ENCODE measurements at places on chromosomes 2 and 18. TPM values are rescaled to one million over a fixed set of nuclear protein-coding genes. Genes with fewer than 3 reads are reported as not detected.

GALR1 gene
- total RNA-seq = not detected

FECH gene
- total RNA-seq = 27.9 TPM

CCDC141 gene
- 22.5 TPM for total RNA-seq

GKN1 gene
- total RNA-seq = not detected

MC5R gene
- total RNA-seq = not detected

- DNase-seq = no peak
- no peaks in the 10 kb centered on the region for H3K36me3 ChIP-seq
- H3K4me3 ChIP-seq = no peak overlapping the region
- peaks cover 3% of the 10 kb centered on the region for H3K4me1 ChIP-seq
These were observed 68.6 kb downstream of the ZBTB7C start for GRCh38 chr18:48340560-48340959.

DNA sequence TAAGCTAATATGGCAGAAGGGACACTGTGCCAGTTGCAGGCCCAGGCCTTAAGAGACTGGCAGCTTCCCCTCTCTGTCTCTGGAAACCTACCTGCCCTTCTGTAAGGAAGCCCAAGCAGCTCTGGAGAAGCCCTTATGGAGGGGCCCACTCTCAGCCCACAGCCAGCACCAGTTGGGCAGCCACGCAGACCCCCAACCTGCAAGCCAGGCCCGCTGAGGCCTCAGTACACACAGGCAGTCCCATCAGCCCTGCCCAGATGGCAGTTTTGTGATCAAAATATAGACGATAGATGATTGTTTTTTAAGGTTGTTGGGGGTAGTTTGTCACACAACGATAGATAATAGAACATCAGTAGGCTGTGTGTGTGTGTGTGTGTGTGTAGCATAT lies 36.8 kb upstream of the ALPP start:
- H3K27ac ChIP-seq = no peak overlapping the region
- no peaks in the 10 kb centered on the region for H3K27me3 ChIP-seq
- no peaks in the 10 kb centered on the region for H3K4me1 ChIP-seq
- DNase-seq = no peak
- no peak overlapping the region for H3K4me3 ChIP-seq

GRCh38 chr2:120820263-120820952 lies 84.7 kb downstream of the GLI2 start:
- peaks cover 20% of the 10 kb centered on the region for H3K27me3 ChIP-seq
- H3K27ac ChIP-seq = no peak overlapping the region
- DNase-seq = no peak
- H3K36me3 ChIP-seq = no peaks in the 10 kb centered on the region

DNA sequence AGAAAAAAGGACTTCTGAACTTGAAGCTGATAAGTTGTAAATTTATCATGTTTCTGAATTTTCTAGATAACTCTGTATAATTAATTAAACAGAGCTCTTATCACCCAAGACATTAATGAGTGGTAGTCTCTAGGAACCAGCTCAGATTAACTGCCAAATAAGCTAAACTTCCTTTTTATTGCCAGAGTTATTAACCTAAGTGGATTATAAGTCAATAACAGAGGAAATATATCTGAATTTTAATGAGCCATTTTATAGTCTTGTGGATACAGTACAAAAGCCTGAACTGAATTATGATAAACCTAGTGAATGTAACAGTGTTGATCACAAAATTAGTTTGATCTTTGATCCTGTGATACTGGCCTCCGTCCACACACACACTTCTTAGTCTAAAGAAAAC lies 111.5 kb downstream of the COMMD1 start:
- no peaks in the 10 kb centered on the region for H3K36me3 ChIP-seq
- no peak overlapping the region for H3K27ac ChIP-seq
- no peaks in the 10 kb centered on the region for H3K27me3 ChIP-seq
- DNase-seq = no peak
- no peak overlapping the region for H3K4me3 ChIP-seq
- H3K4me1 ChIP-seq = no peaks in the 10 kb centered on the region

- no peak overlapping the region for H3K27ac ChIP-seq
- no peak overlapping the region for H3K4me3 ChIP-seq
- no peaks in the 10 kb centered on the region for H3K4me1 ChIP-seq
- no peaks in the 10 kb centered on the region for H3K36me3 ChIP-seq
These were observed 215.3 kb upstream of the GULP1 start for GRCh38 chr2:188076149-188077056.

- no peak overlapping the region for H3K27ac ChIP-seq
- no peak overlapping the region for H3K4me3 ChIP-seq
- no peaks in the 10 kb centered on the region for H3K36me3 ChIP-seq
These were observed 19.4 kb downstream of the KCNIP3 start for GRCh38 chr2:95316466-95317122.

DNA sequence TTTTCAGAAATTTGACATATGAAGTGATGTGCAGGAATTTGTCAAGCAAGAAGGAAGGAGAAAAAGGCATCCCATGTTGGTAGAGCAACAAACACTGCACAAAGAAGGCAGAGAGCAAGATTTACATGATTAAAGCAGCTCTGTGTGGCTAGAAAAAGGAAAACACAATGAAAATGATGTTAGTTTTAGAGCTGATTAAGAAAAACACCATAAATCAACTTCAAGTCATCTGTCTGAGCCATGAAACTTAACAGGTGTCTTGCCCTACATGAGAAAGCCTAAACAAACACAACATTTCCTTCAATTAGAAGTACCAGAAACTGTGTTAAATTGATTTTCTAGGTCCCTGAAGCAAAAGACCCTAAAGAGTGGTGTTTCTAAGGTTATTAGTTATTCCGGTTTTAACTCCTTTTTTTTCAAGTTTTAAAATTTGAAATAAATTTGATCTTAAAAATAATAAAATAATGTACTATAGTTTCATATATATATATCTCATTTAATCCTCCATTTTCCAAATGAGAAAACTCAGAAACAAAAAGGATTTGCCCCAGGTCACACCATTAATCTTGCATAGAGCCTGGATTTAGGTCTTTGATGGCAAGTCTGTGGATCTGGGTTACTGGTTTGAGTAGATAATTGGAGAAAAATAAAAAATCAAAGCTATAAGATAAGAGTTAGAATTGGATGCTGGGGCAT lies 8.6 kb upstream of the DSC1 start:
- H3K27ac ChIP-seq = no peak overlapping the region
- H3K36me3 ChIP-seq = no peaks in the 10 kb centered on the region
- H3K4me1 ChIP-seq = no peaks in the 10 kb centered on the region
- no peaks in the 10 kb centered on the region for H3K27me3 ChIP-seq

DNA sequence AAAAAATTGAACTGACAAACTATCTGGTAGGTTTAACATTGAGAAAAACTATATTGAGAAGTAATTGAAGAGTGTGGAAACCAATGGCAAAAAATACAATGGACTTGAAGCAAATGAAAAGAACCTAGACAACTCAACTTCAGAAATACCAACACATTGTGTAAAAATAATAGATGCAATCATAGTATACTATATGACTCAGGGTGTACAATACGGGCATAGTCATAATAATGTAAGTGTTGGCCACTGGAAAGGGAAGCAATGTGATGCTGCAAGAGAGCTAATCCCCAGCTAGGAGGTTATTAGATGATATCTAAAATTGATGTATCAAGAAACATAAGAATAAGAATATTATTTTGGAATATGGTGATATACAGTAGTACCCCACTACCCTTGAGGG lies 45.3 kb downstream of the SMAD7 start:
- no peak for DNase-seq
- no peak overlapping the region for H3K27ac ChIP-seq
- H3K4me3 ChIP-seq = no peak overlapping the region
- no peaks in the 10 kb centered on the region for H3K27me3 ChIP-seq
- H3K4me1 ChIP-seq = peaks cover 14% of the 10 kb centered on the region

GRCh38 chr18:65409261-65409660 lies 341.6 kb upstream of the CDH7 start:
- no peaks in the 10 kb centered on the region for H3K27me3 ChIP-seq
- no peak overlapping the region for H3K4me3 ChIP-seq
- H3K4me1 ChIP-seq = no peaks in the 10 kb centered on the region
- H3K27ac ChIP-seq = no peak overlapping the region

- no peaks in the 10 kb centered on the region for H3K4me1 ChIP-seq
- DNase-seq = no peak
- no peaks in the 10 kb centered on the region for H3K36me3 ChIP-seq
- no peak overlapping the region for H3K4me3 ChIP-seq
These were observed 648.3 kb upstream of the PKDCC start for GRCh38 chr2:41399437-41400087.

DNA sequence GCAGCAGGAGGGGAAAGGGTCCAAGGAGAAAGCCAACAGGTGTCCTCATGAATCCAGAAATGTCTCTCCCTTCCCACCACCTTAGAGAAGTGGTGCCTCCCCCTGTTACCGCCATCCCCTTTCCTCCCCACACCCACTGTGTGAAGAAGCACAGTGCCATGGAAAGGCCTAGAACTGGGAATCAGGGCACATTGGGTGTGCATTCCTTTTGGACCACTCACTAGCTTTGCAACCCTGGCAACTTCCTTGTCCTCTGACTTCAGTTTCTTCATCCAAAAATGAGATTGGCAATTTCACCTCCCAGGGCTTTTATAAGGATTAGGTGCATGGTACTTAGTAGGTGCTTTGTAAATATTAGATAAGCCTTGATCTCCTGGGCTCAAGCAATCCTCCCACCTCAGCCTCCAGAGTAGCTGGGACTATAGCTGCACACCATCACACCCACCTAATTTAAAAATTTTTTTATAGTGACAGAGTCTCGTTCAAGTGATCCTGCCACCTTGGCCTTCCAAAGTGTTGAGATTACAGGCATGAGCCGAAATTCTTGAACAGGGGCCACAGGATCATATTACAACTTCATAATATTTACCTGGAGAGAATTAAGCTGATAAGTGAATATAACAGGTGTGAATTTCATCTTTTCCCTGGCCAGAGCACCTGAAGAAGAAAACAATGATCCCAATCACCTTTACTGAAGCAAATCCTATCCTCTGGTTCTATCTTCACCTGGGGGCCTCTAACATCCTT lies 97.9 kb upstream of the TAF1B start:
- no peak overlapping the region for H3K27ac ChIP-seq
- H3K36me3 ChIP-seq = no peaks in the 10 kb centered on the region
- H3K4me1 ChIP-seq = no peaks in the 10 kb centered on the region
- no peak overlapping the region for H3K4me3 ChIP-seq
- no peak for DNase-seq

GRCh38 chr18:8045160-8045883 lies 478.2 kb downstream of the PTPRM start:
- no peaks in the 10 kb centered on the region for H3K4me1 ChIP-seq
- H3K27me3 ChIP-seq = no peaks in the 10 kb centered on the region

DNA sequence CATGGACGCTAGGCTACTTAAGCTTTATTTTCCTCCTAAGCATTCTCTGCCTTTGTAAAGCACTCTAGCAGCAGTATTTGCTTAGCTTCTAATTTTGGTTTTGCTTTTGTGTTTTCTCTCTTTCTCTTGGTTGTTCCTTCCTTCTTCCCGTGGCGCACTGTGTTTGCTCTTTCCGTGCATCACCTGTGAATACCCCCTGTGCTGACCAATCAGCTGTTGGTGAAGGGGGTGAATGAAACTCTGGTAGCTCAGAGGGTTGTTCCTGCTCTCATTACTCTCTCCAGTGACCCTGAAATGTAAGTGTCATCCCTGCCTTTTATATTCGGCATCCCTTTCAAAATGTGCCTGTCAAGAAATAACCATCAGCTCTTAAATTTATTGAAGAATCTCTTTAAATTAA lies 45.5 kb upstream of the TNFRSF11A start:
- no peaks in the 10 kb centered on the region for H3K36me3 ChIP-seq
- DNase-seq = no peak
- peaks cover 17% of the 10 kb centered on the region for H3K4me1 ChIP-seq
- no peaks in the 10 kb centered on the region for H3K27me3 ChIP-seq
- H3K4me3 ChIP-seq = no peak overlapping the region
- no peak overlapping the region for H3K27ac ChIP-seq

- H3K36me3 ChIP-seq = no peaks in the 10 kb centered on the region
- no peak overlapping the region for H3K4me3 ChIP-seq
- DNase-seq = no peak
- H3K27me3 ChIP-seq = no peaks in the 10 kb centered on the region
- no peaks in the 10 kb centered on the region for H3K4me1 ChIP-seq
These were observed 148.2 kb downstream of the KIAA1328 start for GRCh38 chr18:36977121-36977520.

DNA sequence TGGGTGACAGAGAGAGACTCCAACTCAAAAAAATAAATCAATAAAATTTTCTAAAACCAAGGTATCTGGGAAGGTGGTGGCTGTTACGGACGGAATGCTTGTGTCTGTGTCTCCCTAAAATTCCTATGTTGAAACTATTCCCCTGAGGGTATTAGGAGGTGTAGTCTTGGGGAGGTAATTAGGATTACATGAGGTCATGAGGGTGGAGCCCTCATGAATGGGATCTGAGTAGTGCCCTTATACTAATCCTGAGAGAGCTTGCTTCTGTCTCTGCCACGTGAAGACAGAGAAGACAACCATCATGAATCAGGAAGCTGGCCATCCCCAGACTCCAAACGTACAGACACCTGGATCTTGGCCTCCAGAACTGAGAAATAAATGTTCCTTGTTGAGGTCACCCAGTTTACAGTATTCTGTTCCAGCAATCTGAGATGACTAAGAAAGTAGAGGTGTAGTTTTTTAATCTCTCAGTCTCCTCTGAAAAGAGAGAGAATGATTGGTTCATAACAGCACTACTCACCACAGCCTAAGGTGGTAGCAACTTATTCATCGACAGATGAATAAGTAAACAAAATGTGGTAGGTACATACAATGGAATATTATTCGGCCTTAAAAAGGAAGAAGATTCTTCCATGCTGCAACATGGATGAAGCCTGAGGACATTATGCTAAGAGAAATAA lies 38.4 kb downstream of the TGFBRAP1 start:
- H3K4me1 ChIP-seq = no peaks in the 10 kb centered on the region
- no peaks in the 10 kb centered on the region for H3K27me3 ChIP-seq
- H3K4me3 ChIP-seq = no peak overlapping the region
- no peak overlapping the region for H3K27ac ChIP-seq
- no peaks in the 10 kb centered on the region for H3K36me3 ChIP-seq

DNA sequence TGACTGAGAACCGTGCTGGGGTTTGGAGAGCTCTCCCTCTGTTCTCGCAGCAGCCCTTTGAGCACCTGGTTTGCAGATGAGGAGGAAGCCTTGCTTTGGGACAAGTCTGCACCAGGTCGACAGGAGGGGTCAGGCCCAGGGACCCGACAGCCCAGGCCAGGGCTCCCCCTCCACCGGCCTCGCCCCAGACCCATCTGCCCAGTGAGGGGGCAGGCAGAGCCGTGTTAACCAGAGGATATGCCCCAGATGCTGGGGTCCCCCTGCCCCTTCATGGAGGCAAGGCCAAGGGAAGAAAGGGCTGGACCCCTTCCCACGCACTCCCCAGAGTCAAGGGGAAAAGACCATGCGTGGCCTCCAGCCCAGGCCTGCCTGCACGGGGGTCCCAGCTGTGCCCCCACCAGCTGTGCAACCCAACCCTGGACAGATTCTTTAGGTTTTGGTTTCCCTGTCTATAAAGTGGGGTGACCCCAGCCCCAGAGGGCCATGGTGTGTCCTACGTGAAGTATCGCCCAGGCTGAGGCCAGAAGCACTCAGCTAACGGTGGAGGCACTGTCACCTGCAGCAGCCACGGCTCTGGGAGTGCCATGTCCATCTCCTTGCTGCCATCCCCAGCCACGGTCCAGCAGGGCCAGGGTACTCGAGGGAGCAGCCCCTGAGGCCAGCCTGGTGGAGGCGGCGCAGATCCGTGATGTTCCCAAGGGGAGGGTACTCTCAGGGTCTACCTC lies 4.8 kb upstream of the SNED1 start:
- no peak overlapping the region for H3K27ac ChIP-seq
- DNase-seq = no peak
- no peak overlapping the region for H3K4me3 ChIP-seq
- peaks cover 17% of the 10 kb centered on the region for H3K4me1 ChIP-seq
- peaks cover 10% of the 10 kb centered on the region for H3K27me3 ChIP-seq
- no peaks in the 10 kb centered on the region for H3K36me3 ChIP-seq

All from left lung (tissue), 14 donors.